ENCODE measurements at places on chromosomes 2 and 18.

GRCh38 chr2:1586923-1587840 lies 157.1 kb downstream of the PXDN start:
- DNase-seq, result no peak

GRCh38 chr18:23529604-23530003 lies 26.3 kb downstream of the RMC1 start:
- DNase-seq, result no peak

GRCh38 chr2:30225131-30225762 lies 6.1 kb upstream of the LBH start:
- DNase-seq, result peak; percentile 67

GRCh38 chr2:161981679-161982250 lies 92.2 kb downstream of the DPP4 start:
- no peak for DNase-seq

GRCh38 chr2:95158891-95159619 lies 593 bp downstream of the ZNF514 start:
- DNase-seq, result peak; percentile 61

GRCh38 chr2:171522052-171522787 lies at the start of gene CYBRD1:
Gene CYBRD1, plus strand, starts transcription at chr2:171522474. Its CDS starts 72 bp downstream, at chr2:171522546.
- peak; percentile 90 for DNase-seq

GRCh38 chr2:127640082-127641072 lies 5.6 kb upstream of the GPR17 start:
- DNase-seq, result no peak

GRCh38 chr2:162430323-162430722 lies 86.4 kb downstream of the GCA start:
- DNase-seq, result no peak

- no peak for DNase-seq
Observed at GRCh38 chr2:184633726-184634125, 35.4 kb downstream of the ZNF804A start.

DNA sequence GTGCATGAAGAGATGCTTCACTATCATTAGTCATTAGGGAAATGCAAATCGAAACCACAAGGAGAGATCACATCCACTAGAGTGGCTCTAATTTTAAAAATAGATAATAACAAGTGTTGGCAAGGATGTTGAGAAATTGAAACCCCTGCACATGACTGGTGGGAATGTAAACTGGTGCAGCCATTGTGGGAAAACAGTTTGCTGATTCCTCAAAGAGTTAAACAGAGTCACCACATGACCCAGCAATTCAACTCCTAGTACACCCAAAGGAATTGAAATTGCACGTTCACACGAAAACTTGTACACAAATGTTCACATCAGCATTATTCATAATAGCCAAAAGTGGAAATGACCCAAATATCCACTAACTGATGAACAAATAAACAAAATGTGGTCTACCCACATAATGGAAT lies 179.5 kb downstream of the BCL2 start:
- no peak for DNase-seq

DNA sequence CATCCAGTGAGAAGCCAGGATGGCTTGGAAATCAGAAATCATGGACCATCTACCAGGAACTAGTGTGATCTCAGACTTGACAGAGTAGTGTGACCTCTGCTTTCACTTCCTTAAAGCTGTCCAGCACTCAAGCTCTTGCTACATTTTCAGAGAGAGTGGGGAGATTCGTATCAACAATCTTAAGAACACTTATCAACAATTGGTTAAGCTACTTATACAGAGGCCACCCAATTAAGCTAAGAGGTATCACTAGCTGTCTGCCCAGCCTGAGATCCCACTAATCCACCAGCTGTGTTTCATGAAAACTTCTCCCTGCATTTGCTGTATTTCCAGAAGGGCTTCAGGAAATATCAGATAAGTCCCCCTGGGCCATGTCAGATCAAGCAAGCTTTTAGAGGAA lies 4.2 kb downstream of the RPRM start:
- no peak for DNase-seq

DNA sequence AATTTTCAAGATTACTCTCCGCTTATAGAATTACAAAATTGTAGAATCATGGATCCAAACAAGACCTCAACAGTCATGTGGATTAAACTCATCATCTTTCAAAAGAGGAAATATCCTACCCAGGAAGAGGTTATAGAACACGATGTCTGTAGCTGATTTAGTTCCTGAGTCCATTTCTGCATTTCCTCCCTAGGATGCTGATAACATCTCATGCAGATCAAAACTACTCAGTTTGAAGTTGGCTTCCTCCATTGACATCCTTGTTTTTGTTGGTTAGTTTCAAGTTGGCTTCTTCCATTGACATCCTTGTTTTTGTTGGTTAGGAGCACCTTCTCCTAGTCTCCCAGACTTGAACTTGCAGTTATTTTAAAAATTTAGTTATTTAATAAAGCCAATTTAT lies 147.5 kb downstream of the PARD3B start:
- no peak for DNase-seq

DNA sequence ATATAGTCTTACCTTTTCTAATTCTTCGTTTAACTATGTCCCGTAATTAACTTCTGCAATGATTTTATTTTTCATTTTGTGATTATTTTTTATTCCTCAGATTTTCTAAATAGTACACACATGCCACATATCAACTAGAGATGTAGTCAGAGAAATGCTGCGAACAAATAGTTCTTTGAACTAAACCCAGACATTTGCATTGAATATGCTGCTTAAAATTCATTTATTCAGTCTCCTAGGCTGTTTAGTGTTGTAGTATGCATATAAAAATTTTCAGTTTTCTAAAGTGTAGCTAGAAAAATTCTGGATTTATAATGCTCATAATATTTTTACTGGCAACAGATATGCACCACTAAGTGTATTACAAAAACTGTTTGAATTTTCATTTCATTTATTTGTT lies 68.9 kb upstream of the SLC38A11 start:
- DNase-seq, result no peak

- no peak for DNase-seq
Observed at GRCh38 chr2:119117891-119118882, 40.4 kb downstream of the C1QL2 start.

DNA sequence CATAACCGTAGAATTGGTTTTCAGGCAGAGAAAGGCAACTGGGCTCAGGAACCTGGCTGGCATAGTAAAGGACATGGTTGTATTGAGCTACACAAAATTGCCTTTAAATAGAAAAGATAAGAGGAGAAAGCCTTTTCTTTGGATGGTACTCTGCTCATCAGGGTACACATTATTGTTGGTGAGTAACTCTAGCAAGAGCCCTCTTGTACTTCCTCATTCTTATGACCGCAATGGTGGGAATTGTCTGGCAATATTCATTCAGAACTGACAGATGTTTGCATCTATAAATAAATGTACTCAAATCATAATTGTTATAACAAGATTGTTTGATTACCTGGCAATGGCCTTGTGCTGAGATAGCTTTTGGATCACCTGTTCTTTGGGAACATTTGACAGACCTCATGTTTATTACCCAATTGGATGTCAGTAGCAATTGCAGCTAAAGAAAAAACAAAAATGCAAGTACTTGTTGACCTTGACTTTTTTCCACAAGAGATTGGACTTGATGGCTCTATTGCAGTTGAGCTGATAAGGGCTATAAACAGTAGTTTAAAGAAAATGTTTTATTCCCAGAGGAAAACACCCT lies 43.9 kb downstream of the MEIS1 start:
- DNase-seq, result no peak

DNA sequence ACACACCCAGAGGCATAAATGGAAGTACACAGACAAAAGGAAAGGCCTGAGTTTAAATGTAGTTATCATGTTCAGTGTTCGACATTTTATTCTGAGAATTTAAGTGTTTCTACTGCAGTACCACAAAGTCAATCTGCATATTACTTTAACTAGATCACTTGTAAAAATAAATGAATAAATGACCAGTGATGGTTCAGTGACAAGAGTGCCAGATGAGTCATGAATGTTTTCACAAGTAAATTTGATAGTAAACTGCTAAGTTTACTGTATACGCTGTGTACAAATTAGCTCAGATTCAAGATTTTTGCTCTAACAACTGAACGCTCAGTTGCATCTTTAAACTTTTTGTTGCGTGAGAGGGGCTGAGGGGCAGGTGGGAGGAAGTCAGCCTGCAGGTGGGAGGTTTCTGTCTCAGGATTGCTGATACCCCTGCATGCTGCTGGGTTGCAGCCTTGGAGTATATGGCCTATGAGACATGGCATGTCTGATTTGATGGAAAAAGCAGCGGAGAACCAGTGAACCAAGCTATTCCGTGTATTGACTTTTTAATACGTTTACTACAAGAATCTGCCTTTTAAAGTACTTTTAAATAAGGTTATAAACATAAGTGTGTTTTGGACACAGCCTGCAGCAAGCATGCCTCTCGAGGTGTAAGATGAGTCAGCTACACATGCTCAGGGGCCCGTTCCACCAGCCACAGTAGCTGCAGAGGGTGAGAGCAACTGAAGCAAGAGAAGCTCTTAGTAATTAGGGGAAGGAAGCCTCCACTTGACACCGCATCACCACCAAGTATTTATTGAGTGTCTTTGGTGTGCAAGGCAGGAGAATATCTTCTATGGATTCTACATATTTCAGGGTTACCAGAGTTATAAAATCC lies 245.1 kb downstream of the NEDD4L start:
- DNase-seq, result no peak

DNA sequence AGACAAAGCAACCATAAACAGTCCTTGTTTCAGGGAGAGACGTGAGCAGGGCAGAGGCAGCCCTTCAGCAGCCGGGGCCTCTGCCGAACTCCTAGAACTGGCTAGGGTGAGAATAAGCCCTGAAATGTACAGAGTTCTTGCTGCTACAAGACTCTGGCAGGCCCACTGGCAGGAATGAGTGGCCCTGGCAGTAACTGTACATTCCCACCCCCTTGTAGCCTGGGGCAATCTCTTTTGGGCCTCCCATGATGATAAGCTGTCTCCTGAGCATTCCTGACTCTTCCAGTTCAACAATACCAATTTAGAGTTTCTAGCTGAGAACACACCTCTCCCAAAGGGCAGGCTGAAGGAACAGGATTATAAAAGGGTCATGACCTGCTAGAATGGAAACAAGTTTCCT lies 54.3 kb downstream of the HAUS1 start:
- DNase-seq, result no peak

DNA sequence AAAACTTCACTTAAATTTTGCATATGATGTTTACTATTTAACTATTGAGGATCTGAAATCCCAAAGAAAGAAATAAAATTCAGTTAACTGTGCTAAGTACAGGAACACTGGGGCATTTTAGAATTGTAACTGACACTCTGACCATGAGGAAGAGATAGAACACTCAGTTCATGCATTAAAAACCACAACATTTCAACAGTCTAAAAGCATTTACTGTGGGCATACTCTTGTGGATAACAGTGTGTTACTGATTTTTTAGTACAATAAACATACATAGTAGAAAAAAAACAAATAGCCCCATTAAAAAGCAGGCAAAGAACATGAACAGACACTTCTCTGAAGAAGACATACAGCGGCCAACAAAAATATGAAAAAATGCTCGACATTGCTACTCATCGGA lies 1122.7 kb upstream of the PIK3C3 start:
- DNase-seq, result no peak

DNA sequence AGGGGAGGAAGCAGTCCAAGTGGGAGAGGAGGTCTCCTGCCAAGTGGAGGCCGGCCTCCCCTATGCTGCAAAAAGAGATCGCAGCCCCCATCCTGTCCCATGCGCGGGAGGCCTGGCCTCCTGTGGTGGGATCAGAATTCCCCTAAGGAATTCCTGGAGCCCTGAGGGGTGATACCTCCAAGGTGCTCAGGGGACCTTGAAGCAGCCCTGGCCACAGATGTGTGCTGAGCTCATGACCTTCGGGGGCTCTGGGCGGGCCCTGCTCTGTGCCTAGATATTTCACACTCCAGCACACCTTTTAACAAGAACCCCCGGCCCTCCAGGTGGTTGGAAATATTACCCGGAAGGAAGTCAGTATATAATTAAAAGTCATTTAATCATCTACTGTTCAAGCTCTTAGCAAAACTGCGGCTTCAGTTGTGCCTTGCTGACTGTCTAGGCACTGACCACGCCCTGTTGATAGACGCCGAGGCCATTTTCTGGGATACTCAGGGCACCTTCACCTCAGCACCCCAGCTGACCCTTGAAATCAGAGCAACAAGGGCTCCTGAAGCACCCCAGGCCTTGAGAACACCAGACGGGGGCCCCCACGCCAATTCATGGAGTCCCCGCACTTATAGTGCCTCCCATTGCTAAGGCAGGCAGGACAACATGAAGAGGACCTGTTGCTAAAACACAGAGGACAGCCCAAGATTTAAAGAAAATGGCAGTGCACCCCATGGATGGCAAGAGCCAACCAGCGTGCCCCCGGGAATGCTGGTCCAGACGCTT lies 119.1 kb downstream of the NDUFA10 start:
- peak; percentile 9 for DNase-seq

DNA sequence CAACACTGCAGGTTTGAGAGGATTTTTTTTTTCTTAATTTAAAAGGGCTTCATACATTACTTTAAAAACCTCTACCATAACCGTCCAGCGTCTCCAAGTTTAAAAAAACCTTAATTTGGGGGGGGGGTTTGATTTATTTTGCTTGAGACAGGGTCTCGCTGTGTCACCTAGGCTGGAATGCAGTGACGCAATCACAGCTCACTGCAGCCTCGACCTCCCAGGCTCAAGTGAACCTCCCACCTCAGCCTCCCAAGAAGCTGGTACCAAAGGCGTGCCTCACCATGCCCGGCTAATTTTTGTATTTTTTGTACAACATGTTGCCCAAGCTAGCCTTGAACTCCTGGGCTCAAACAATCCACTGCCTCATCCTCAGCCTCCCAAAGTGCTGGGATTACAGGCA lies 36.9 kb downstream of the ADAM17 start:
- no peak for DNase-seq

DNA sequence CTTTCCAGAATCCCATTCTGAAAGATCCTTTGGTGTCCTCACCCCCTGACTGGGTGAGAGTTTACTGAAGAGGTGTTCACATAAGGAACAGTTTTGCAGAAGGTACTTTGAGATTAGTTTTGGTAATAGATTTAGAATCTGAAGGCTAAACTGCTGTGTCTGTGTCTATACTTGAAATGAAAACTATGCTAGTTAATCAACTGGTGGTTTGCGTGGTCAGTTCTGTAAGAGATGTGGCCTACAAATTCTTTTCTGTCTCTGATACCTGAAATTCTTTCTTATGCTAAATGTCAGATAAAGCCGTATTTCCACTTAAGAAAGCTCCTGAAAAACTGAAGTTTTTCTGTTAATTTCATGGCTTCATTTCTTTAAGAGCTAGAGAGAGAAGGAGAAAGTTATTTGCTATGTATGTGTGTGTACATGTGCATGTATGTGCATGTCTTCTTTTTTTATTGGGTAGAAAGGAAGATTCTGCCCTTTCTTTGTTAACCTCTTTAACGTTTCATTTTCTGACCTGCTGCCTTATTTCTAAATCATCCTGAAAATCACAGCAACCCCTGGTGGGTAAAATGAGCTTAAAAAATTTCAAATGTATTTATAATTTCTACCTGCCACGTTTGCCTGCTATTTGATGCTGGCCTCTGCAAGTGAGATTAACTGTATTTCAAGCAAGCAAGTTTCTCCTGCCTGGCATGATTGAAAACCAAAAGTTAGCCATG lies 552.0 kb upstream of the NRP2 start:
- no peak for DNase-seq

DNA sequence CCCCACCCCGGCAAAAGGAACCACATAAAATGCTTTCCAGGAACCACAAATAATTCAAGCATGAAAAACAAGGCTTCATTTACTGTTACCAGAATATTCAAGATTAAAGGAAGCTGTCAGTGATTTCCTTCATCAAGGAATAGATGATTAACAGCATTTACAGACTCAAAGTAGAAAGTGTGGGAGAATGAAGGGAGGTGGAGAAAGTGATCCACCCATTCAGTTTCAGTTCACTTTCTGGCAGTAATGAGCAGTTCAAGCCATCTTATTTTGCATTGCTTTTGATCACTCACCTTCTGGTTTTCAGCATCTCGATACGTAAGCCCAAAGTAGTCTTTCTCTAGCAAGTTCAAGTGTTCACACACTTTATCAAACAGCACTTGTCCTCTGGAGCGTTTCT lies 99.0 kb downstream of the EPB41L3 start:
- no peak for DNase-seq

All from heart left ventricle (tissue), 16 donors.